ENCODE measurements at places on chromosomes 2 and 18.

GRCh38 chr2:147364597-147364996, 480.2 kb upstream of the ACVR2A start:
- no peak for DNase-seq

GRCh38 chr2:222864296-222864695, 3.5 kb downstream of the ACSL3 start:
- peak; percentile 54 for DNase-seq

DNA sequence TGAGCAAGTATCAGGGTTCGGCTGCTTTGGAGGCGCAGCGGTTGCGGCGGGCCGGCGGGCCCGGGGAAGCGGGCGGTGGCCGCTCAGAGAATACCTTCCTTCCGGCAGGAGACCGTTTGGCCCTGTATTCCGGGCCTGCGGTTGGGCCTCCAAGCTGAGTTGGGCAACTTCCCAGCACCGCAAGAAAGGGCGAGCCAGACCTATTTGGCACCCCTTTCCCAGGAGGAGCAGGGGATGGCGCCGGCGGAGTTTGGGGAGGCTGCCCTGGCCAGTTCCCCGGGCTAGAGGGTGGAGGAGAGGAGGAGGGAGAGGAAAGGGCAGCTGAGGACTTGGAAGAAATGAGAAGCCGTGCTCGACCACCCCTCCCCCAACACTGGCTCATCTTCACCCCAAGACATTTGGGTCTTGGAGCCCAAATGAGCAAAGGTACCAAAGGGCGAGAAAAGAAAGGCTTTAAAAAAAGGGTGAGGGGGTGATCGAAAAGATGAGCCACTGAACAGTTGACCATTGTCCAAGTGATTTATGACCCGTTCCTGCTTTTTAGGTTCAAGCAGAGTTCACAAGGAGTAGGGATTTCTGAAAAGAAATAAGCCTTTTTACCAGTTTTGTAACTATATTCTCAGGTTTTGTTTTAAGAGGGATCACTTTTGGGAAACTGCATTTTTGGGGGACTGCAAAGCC, 8.4 kb downstream of the HOXD3 start:
- no peak for DNase-seq

GRCh38 chr2:241363426-241363825, 7.3 kb downstream of the FARP2 start:
- DNase-seq, result no peak

GRCh38 chr2:113276216-113276760, 2.4 kb downstream of the PAX8 start:
- no peak for DNase-seq

DNA sequence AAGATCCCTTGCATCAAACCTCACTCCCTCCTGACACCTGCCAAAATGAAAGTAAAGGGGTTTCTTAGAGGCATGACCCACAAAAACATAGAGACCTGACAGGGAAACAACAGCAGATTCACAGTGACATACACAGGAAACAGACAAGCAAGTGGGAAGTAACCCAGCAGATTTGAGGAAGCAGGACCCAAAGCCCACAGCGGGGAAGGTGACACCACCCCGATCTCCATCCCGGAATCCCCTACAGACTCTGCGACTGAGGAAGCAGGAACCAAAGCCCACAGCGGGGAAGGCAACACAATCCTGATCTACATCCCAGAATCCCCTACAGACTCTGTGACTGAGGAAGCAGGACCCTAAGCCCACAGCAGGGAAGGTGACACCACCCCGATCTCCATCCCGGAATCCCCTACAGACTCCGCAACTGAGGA, 21.6 kb downstream of the CIB4 start:
- DNase-seq, result no peak

GRCh38 chr2:30899516-30900054, 92.3 kb upstream of the CAPN13 start:
- DNase-seq, result no peak

- DNase-seq, result no peak
Measured at GRCh38 chr2:68238955-68239822, 13.1 kb downstream of the PPP3R1 start.

- DNase-seq, result no peak
Measured at GRCh38 chr18:7383002-7383980, 152.4 kb downstream of the LRRC30 start.

DNA sequence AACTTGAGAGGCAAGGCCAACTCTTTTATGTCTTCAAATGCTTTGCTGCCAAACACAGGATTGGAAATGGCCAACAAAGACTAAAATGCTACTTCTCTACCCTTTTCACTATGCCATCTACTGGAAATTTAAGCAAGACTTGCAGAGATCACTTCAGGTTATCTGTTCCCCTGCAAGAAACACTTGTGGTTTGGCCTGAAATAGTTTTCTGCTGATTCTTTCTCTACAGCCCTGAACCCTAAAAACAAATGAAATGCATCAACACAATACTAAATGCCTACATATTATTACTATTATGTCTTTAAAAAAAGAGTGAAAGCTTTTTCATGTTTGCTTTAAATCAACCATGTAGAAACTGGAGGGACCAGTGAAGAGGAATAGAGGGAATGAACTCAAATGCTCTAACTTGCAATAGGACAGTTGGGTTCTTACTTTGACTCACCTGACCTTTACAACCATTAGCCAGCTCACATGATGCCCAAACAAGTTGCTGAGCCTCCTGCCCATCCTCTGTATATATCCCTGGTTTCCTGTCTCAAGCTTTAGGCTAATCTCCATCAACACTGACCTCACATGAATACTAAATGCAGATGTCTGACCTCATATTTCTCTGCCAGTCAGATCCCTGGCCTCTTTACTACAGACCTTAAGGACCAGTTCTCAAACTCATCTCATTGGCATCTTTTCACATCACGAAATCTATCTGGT, 17.5 kb upstream of the ADAM17 start:
- no peak for DNase-seq

- DNase-seq, result no peak
Measured at GRCh38 chr2:8438996-8439395, 242.9 kb upstream of the ID2 start.

DNA sequence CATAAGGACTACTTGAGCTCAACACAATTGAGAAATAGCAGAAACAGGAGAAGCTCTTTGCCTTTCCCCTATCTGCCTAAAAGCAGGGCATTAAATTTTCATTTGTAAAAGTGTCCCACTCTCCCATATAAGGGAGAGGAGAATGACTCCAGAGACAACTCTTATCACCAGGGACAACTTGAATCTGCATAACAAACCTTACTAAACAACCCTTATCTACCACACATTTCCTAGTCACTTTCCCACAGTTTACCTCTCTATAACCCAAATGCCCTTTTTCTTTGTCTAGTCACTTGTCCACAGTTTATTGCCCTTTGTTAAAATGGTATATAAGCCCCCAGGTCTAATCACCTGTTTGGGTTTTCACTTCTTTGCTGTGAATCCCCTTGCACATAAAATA, 37.5 kb upstream of the PPM1B start:
- DNase-seq, result no peak

DNA sequence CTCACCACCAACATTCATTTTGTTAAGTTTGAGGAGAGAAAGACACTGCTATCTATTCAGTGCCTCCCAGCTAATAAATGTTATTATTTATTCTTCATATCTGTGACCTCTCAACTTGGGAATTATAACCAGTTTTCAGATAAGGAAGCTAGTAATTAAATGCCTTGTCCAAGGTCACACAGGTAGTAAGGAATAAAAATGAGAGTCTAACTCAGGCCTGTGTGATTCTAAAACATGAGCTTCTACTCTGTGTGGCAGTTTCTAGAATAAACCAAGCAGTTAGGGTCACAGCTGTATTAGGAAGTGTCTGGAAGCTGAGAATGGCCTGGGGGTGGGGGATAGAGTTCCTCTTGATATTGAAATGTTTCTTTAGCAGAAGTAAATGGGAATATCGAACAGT, 137.8 kb upstream of the LRATD1 start:
- DNase-seq, result no peak

DNA sequence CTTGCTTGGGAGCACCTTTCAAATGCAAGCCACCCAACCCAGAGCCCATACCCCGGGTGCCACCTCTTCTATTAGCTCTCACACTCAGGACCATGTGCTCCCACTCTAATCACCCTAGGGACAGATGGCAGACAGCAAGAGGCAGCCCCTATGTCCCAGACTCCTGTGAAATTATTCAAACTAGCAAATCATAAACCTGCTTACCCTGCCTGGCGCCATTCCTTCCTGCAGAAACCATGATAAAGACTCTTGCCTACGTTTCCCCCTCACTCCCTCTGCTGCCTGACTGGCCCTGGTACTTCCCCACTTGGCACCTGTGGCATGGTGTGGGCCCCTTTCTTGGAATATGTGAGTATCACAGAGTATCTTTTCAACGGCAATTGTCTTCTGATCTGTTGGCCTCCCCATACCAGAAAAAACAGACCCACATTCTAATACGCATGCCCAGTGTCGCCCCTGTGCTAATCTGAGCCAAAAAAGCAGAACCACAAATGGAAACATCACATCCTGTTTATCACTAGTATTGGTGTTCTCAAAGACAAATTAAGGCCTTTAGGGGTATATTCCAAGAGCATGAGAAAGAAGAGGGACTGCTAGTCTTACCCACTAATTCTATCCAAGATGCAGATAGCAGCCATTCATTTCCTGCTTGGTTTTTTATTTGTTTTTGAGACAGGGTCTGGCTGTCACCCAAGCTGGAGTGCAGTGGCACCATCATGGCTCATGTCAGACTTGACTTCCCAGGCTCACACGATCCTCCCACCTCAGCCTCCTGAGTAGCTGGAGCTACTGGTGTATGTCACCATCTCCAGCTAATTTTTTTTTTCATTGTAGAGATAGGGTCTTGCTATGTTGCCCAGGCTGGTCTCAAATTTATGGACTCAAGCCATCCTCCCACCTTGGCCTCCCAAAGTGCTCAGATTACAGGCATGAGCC, 44.1 kb upstream of the TTC39C start:
- DNase-seq, result no peak

DNA sequence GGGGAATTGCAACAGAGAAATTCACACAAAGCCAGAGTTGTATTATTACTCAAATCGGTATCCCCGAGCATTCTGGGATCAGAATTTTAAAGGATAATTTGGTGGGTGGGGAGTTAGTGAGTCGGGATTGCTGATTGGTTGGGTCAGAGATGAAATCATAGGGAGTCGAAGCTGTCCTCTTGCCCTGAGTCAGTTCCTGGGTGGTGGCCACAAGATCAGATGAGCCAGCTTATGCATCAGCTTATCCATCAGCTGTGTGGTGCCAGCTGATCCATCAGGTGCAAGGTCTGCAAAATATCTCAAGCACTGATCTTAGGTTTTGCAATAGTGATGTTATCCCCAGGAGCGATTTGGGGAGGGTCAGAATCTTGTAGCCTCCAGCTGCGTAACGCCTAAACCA, 34.3 kb upstream of the ITM2C start:
- DNase-seq, result no peak

DNA sequence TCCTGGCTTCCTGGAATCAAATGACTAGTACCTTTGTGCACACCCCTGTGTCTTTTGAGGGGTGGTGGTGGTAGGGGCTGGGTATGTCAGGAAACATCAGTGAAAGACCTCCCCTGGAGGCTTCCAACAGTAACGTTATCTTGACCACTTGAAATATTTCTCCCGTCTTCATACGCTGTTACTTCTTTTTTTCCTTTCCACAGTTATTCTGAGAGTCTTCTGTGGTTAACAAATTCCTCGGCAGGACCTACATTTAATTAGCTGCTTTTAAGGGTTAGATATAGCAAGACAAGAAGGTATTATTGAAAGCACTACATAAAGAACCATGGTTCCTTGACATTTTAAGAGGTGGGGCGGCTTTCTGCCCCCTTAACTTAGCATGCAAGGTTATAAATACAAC, 34.6 kb downstream of the UGP2 start:
- DNase-seq, result no peak

All from AG08396 (cell line).